ENCODE measurements at places on chromosomes 11 and 22. TPM values are rescaled to one million over a fixed set of nuclear protein-coding genes. Genes with fewer than 3 reads are reported as not detected.

Gene CXCR5
- 0.06 TPM for total RNA-seq

Gene PATE4
- 0.79 TPM for total RNA-seq

Gene OR51E2
- total RNA-seq: 0.47 TPM

Gene OR56A1
- 0.06 TPM for total RNA-seq

Gene NLRP14
- 1.6 TPM for total RNA-seq

Gene SNRPD3
- 175 TPM for total RNA-seq

Gene ZMAT5
- total RNA-seq: 23.4 TPM

Gene PTPRCAP
- 5.2 TPM for total RNA-seq

Gene OR5P2
- not detected for total RNA-seq

Gene PLA2G6
- total RNA-seq: 89.4 TPM

Gene GRM5
- total RNA-seq: 4.9 TPM

Gene NUP98
- 354 TPM for total RNA-seq

Gene RFPL3
- 2.6 TPM for total RNA-seq

Gene KIAA1671
- total RNA-seq: 24.4 TPM

Gene OR52H1
- 1.4 TPM for total RNA-seq

Gene INPP5J
- 17.2 TPM for total RNA-seq

Gene PTPN5
- 7.8 TPM for total RNA-seq

Gene ADAMTS15
- 2.7 TPM for total RNA-seq

Gene RAG1
- total RNA-seq: 3.5 TPM
